Stimulated activated CD8-positive, alpha-beta memory T cell treated with anti-CD3 and anti-CD28 coated beads, Interleukin-2, amount 100 ng/mL, for 48 hours (primary cell): ENCODE measurements at places on chromosomes 12 and 14.

- no peak for DNase-seq
These were observed 3.3 kb downstream of the MTA1 start for GRCh38 chr14:105422695-105423487.

DNA sequence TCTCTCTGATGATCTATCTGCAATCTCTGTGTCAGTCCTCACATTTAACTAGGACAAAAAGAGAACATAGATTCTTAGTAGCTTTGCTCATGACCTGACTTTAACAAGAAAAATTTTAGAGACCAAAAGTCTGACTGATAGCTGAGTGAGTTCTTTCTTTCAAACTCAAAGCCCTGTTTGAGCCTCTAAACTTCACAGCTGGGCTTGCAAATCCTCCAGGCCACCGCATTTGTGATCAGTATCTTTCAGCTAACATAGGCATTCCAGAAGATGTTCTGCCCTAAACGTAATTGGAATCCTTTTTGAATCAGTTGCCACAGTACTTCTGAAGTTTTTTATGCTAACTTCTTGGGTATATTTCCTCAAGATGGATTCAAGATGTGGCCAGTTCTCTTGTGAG lies 459.0 kb downstream of the DPF3 start:
- no peak for DNase-seq

- DNase-seq = no peak
These were observed at the start of gene GRIP1 for GRCh38 chr12:66678338-66679275. Gene GRIP1 (minus strand): TSS chr12:66679076. CDS start chr12:66678904, 172 bp downstream.

DNA sequence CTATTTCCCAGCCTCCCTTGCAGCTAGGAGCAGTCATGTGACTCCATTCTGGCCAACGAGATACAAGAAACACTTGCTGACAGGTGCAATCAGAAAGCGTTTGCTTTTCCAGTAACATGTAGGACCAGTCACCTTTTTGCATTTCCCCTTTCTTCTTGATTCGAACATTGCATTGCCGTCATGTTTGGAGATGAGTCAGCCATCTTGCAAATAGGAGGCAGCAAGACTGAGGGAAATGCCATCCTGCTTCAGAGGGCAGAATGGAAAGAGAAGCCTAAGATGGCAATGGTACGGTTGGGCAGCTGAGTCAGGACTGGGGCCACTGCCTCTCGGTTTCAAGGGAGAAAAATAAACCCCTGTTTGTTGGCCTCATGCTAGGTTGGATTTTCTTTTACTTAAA lies 34.5 kb upstream of the GPR132 start:
- no peak for DNase-seq

DNA sequence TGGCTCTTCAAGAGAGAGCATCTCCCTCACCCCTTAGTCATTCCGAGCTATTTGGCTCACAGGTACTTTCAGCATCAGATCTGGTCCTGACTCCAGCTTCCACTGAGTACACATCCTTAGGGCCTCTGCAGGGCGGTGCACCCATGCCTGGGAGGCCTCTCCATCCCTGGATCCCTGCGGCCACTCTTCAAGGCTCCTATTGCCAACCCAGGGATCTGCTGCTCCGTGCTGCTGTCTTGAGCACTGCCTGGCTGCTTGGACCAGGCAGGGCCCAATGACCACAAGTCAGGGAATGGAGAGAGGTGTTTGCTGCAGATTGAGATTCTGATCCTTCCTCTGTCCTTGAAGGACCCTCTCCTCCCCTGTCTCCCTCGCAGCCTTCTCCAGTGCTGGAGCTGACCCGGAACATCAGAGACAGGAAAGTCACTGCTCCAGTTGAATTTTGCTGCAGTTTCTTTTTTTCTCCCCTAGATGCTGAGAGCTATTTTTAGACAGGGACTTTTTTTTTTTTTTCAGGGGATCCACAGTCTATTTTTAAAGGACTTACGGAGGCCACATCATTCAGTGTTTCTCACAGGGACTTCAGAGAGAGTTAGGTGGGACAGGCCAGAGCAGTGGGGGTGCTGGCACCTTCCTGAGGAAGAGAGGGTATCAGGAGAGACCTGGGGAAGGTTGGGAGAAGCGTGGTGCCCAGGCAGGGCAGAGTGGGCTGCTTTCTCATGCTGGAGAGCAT lies 50.1 kb upstream of the KCNA1 start:
- DNase-seq = no peak

DNA sequence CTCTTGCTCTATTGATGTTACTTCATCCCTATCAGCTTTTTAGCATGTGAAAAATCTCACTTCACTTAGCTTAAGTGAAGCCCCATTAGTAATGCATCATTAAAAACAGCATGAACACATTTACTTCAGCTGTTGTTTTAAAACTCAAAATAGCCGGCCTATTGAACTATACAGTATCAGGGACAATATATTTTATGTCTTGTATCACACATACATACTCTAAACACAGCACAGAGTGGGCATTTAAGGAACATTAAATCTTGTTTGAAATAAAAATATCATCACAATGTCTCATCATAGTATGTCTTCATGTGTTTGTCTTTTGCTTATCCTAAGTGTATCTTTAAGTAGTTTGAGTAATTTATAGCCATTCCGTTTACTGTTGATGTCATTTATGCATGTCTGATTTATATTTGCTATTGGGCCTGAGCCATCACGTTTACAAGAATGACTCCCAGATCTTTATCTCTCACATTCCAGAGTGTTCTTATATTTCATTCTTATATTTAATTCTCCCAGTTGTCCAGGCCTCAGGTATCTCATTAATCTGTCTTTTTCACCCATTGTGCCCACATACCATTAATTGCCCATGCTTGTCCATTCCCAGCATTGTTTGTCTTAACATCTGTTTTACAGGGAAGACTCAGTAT lies 57.5 kb downstream of the ARHGAP5 start:
- DNase-seq = no peak

DNA sequence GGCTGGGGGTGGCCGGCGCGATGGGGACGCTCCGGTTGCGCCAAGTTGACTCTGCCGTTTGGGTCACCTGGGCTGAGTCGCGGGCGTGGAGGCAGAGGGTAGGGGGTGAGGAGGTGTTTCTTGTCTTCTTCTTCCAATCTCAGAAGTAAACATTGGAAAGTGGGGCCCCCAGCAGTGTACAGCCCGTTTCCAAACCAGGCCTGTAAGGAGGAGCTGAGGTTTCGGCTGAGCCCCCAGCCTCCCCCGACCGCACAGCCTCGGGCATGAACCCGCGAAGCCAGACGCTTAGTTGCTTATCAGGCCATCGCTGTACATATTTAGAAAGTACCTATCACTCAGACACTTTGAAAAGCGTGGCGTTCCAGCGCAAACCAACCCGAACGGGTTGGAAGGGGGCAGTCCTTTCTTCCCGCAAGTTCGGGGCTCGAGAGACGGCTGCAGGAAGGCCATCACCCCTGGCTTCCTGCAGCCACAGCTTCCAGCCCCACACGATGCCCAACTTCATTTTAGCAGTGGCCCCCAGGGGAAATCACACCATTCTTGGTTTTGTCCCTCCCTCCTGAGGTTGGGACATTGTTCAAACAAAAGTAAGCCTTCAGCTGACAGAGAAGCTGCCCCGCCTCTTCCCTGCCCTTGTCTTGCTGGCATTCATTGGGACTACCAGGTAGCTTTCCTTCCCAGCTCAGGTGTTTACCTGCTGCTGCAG lies 164.1 kb downstream of the ZFP36L1 start:
- peak; percentile 5 for DNase-seq

- no peak for DNase-seq
These were observed 160.4 kb upstream of the PWP1 start for GRCh38 chr12:107525063-107525718.

- DNase-seq = peak; percentile 28
These were observed 119.8 kb upstream of the CPM start for GRCh38 chr12:69052613-69053408.

DNA sequence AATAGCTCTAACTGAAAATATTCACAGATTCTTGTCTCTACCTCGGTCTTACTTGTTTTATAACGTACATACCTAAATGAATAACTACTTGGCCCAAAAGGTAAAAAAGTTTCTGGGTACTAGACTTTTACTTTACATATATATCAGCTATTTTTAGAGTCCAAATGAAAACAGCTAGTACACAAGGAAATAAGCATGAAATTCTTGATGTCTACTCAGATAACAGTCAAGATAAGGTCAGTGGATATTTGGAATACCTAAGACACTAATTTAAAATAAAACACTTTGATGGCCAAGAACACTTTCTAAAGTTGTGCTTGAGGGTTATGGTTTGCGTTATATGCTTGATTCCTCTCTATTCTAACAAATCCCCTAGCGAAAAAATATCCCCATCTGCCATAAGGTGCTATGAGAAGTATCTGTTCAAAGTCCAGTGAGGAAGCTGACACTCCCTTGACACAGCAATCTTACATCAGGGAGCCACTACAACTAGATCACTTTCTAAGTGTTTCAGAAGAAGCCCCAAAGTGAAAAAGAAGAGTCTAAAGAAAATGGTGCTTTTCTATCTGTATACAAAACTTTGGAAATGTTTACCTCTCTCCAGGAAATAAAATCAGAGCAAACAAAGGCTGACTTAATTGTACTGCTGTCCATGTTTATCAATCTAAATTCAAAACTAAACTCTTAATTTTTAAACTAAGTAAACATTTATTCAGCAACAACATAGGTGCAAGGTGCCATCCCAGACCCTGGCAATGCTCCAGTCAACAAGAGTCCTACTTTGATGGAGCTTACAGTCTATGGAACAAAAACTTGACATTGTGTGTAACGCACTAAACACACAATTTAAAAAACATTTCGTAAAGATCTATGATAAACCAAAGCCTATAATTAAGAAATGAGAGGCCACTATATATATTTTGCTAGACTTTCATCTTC lies 11.7 kb downstream of the PTPN21 start:
- no peak for DNase-seq

DNA sequence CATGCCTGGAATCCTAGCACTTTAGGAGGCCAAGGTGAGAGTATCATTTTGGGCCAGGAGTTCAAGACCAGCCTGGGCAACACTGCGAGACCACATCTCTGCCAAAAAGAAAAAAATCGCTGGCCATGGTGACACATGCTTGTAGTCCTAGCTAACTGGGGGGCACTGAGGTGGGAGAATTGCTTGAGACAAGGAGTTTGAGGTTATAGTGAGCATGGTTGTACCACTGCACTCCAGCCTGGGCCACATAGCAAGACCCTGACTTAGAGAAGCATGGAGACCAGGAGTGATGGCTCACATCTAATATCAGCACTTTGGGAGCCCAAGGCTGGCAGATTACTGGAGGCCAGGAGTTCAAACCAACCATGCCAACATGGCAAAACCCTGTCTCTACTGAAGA lies 9.2 kb downstream of the PTGES3 start:
- no peak for DNase-seq

DNA sequence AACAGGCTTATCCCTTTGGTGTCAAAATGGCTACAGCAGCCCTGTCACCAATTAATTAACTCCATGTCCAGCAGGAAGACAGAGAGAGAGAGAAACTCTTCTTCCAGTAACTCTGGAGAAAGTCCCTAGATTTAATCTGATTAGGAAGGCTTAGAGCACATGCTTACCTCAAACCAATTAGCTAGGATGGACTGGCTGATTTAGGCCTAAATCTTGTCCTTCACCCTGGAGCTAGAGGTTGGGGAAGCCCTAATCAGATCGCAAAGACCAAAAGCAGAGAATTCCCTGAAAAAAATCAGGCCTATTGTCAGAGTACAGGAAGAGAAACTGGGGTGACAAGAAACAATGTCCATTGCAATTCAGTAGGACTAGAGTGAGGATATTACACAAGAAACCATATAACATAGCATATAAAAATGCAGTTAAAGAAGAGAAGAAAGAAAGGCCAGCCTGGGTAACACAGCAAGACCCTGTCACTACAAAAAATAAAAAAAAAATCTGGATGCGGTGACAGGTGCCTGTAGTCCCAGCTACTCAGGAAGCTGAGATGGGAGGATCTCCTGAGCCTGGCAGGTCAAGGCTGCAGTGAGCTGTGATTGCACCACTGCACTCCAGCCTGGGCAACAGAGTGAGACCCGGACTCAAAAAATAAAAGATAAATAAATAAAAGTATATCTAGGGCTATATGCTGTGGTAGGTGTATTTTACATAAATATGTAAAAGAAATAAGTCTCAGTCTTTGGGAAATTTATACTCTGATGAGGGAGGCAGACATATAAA lies 34.9 kb upstream of the TUBA1A start:
- no peak for DNase-seq

DNA sequence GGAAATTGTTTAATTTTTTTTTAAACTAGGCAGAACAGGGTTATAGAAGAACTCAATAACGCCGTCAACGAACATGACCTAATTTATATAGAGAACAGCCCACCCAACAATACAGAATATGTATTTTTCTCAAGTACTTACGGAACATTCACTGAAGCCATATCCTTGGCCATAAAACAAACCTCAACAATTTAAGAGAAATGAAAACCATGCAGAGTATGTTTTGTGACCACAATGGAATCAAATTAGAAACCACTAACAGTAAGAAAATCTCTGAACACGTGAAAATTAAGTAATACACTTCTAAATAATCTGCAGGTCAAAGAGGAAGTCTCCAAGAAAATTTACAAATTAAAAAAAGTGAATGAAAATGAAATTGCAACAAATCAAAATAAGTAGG lies 9.4 kb downstream of the SART3 start:
- DNase-seq = no peak
